ENCODE measurements at places on chromosomes 1 and 21.
A peak's percentile ranks its signal among the peaks of the same experiment; 100 is the strongest.

DNA sequence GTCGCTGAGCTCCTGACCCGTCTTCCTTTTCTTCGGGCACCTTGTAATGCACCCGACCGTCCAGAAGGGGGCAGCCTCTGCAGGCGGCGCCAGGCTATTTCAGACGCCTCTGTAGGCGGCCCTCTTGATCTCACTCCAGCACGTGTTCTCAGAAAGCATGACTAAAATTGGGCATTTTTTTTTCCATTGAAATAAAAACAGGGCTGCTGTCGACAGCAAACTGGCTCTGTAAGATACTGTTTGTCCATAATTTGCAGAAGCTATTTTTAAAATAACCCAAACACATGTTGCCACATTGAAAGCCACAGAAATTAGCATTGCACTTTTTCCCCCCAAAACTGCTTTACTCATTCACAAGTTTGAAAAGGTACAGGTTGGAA lies 78.0 kb downstream of the STUM start:
- peak; percentile 71 for DNase-seq

DNA sequence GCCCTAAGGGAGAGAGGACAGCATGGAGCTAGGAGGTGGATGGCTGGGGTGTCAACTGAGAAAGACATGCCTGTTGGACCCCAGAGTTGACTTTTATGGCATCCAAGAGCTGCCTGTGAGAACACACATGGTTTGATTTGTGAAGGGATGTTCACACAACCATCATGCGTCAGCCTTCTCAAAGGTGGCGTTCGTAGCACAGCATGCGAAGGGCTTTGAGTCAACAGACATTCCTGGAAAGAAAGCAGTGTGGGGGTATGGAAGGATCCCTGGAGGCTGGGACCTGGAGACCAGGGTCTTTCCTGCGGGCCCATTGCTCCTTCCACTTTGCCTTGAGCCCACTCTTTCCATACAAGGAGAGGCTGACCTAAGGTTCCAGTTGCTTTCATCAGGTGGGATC lies 6.4 kb upstream of the WNT3A start:
- no peak for DNase-seq

GRCh38 chr1:77036560-77036959 lies 169.3 kb downstream of the ST6GALNAC5 start:
- DNase-seq: peak; percentile 27

- no peak for DNase-seq
Observed at GRCh38 chr1:59126366-59126765, 170.5 kb upstream of the FGGY start.

- peak; percentile 9 for DNase-seq
Observed at GRCh38 chr1:114235960-114236359, 82.3 kb upstream of the SYT6 start.

GRCh38 chr1:185732951-185733350 lies 1.2 kb upstream of the HMCN1 start:
- DNase-seq: no peak

- DNase-seq: no peak
Observed at GRCh38 chr1:227941509-227942020, 6.2 kb downstream of the WNT9A start.

DNA sequence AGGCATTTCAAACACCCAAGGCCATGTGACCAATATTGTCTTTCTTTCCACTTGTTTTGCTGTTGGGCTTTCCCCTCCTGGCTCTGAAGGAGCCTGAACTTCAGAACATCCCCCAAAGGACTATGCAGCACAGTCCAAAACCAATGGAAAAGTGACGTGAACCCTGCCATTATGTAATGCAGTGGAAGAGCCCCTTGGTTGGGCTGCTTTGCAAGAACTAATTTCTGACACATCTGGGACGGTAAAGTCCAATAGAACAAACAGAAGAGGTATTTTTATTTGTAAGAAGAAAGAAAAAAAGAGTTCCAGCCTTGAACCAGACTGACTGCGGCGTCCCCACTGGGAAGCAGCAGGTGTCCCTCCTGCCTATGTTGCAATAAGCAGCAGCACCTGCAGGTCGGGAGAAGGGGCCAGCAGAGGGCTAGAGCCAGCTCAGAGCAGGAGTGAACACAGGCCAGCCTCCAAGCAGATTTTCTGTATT lies 116.7 kb downstream of the CDC7 start:
- DNase-seq: peak; percentile 88

DNA sequence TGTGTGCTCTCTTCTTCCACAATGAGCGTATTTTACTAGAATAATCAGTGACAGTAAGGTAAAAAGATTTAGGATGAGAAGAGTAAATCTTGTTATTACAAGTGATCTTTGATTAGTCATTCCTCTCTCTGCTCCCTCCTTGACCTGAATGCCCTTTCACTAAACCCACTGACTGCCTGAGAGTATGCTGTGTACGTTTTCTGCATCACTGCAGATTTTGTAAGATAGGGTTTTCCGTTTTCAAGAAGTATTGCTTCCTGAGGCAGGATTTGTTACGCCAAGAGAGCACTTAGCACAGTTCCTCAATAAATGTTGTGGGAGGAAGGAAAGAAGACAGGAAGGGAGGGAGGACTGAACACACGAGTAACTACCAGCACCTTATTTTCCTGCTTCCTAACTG lies 7.7 kb upstream of the LAMB3 start:
- DNase-seq: peak; percentile 36

DNA sequence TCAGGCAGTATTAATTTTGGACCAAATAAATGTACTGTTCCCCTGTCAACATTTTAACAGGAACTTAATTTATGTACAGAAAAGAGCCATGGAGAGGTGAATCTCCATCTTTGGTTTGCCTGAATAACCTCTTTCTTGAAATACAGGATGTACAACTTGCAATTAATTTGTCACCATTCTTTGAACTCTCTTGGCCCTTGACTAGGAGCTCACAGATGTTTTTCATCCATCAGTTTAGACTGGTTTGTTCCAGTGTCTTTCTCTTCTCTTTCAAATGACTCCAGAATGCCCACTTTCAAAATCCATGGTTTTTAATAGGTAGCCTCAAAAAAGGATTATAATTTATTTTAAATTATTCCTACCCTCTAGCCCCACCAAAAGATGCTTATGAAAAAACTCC lies 5.0 kb downstream of the MAP3K7CL start:
- no peak for DNase-seq

DNA sequence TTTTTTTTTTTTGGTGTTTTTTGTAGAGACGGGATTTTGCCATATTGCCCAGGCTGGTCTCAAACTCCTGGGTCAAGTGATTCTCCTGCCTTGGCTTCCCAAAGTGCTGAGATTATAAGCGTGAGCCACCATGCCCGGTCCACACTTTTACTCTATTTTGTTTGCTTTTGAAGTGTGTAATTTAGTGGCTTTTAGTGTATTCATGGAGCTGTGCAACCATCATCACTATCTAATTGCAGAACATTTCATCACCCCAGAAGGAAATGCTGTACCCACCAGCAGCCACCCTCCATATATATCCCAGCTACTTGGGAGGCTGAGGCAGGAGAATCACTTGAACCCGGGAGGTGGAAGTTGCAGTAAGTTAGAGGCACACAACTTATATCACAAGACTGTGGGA lies 136.9 kb upstream of the ERRFI1 start:
- no peak for DNase-seq

DNA sequence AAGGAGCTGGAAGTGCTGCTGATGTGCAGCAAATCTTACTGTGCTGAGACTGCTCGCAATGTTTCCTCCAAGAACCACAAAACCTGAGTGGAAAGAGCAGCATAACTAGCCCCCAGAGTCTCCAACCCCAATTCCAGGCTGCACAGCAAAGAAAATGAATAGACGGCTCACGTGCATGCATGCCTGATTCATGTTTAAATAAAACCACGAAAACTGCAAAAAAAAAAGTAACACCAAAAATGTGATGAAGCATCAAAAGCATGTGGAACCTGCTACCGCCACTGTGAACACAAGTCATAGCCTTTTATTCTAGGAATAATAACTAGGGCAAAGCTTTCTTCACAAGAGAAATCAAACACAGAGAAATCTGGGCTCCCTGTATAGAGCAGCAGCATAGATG lies 9.6 kb upstream of the TRNP1 start:
- DNase-seq: no peak

- no peak for DNase-seq
Observed at GRCh38 chr1:184838504-184838951, 83.9 kb upstream of the EDEM3 start.

- DNase-seq: peak; percentile 7
Observed at GRCh38 chr1:119773711-119774241, 5.1 kb upstream of the HMGCS2 start.

- peak; percentile 89 for DNase-seq
Observed at GRCh38 chr1:236685917-236686814, at the start of gene ACTN2. TSS of gene ACTN2 (plus strand) at chr1:236686499. CDS start at chr1:236686674, 175 bp downstream.

DNA sequence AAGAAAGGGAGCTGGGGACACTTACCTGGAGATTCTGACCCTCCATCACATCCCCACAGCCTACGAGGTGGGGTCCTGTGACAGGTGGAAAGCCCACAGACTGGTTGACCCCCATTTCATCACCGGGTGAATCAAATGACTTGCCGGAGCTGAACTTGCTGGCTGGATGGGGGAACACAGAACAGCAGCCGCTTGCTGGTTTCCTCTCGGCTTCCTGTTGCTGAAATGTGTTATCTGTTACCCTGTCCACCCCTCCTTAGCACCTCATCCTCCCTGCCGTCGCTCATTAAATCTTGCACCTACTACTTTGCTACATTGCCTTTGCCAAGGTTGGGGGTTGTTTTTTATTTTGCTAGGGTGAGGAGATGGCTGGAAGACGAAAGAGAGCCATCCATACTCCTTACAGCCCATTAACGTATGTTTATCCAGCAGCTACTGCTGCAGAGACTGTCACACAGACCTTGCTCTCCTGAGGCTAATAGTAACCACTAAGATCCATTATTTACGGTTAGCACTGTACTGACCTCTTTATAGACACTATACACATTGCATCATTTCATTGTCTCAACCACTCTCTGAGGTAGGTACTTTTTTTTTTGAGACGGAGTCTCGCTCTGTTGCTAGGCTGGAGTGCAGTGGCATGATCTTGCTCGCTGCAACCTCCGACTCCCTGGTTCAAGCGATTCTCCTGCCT lies 7.0 kb downstream of the PAFAH2 start:
- no peak for DNase-seq

All from DMS53 (cell line).